CMK (cell line): ENCODE measurements at places on chromosomes 6 and 20.

- no peak for DNase-seq
These were observed at the start of gene MUC22 for GRCh38 chr6:31010393-31011060. Gene MUC22, plus strand, starts transcription at chr6:31010474. Its CDS starts 233 bp downstream, at chr6:31010707.

GRCh38 chr20:11401988-11402387, 515.7 kb upstream of the BTBD3 start:
- DNase-seq = no peak

GRCh38 chr6:13248053-13248452, 80.3 kb downstream of the TBC1D7 start:
- no peak for DNase-seq

GRCh38 chr6:83852528-83853177, 507 bp upstream of the RIPPLY2 start:
- DNase-seq = no peak

DNA sequence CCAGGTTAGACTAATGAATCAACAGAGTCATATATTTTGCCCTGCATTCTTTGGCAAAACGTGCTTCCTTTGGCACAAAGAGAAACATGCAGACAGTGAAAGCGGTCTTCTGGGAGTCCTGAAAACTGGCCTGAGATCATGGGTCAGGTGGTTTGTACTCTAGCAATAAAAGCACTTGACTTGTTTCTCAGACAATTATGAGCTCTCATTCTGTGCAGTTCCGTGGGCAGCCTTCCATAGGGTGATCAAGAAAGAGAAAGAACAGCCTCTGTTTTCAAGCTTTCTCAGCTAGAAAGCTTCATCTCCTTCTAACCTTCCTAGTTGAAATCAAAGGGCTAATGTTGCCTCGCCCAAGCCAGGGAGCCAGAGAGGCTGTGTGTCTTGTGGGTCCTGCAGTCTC, 62.7 kb upstream of the ISM1 start:
- no peak for DNase-seq

DNA sequence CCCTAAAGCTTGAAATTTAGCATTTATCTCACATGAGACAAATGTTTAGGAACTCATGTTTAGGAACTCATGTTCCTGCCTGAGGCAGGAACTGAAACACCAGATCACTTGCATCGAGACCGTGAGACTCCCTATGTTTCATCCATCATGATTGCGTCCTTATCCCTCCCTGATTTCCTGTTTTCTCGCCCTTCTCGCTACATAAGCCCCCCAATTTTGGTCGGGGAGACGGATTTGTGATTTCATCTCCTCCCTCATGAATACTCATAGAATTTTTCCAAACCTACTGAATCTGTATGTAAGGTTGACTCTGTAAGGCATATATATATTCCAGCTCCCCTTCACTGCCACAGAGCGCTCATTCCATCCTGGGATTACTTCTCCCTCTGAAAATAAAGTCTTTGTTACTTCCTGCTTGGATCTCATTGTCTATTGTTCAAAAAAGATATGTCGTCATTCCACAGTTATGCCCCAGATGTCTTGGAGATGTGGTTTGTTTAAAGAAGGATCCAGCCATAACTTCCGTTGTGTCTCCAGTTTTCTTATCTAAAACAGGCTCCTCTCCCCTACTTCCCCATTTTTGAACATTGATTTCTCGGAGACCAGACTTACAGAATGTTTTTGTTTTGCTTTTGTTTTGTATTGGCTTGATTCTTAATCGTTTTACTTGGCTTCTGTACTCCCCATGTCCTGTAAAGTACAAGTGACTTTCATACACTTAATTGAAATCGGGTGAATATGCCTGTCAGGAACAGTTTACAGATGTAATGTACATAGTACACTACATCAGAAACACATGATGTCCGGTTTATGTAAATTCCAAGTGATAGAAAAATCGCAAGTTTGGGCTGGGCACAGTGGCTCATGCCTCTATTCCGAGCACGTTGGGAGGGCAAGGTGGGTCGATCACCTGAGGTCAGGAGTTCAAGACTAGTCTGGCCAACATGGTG, 118.7 kb downstream of the HFE start:
- DNase-seq = no peak

DNA sequence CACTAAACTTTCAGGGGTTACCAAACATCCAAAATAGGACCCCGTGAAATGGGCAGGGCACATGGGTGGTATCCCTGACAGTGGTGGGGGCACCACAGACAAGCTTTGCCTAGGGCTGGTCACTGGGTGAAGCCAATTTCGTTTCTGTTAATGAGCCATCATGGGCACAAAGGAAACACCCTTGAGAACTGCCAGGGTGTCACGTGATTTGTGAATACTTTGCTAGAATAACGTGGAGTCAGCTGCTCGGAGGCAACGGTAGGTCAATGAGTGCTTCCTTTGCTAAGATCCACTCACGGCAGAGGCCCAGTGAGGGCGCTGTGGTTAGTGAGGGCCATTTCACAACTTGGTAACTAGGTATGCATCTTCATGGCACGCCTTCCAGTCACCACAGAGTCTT, 87.7 kb upstream of the AGPAT4 start:
- DNase-seq = no peak
